ENCODE measurements at places on chromosomes 2 and 18.

DNA sequence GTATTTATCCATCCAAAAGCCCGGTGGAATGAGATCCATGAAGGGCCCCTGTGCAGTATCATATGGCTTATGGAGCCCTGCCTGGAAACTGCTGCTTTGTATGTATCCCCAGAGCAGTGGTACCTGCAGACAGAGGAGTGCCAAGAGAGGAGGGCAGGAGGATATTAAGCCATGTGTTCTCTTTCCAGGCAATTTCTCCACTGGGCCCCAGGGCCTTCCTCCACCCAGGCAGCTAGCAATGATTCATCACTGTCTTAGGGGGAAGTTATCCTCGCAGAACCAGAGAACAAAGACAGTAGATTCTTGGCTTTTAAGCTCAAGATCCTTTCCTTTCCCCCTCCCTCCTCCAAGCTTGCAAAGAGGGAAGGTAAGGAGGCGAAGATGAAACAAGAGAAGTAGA lies 98.1 kb downstream of the LRRC30 start:
- no peak for DNase-seq

GRCh38 chr2:118861731-118862130 lies 14.3 kb upstream of the EN1 start:
- no peak for DNase-seq

GRCh38 chr2:181046833-181047232 lies 66.4 kb downstream of the UBE2E3 start:
- DNase-seq: no peak

- no peak for DNase-seq
Measured at GRCh38 chr2:167697194-167697593, 550.2 kb downstream of the STK39 start.

- no peak for DNase-seq
Measured at GRCh38 chr2:109166811-109167210, 37.8 kb downstream of the SH3RF3 start.

DNA sequence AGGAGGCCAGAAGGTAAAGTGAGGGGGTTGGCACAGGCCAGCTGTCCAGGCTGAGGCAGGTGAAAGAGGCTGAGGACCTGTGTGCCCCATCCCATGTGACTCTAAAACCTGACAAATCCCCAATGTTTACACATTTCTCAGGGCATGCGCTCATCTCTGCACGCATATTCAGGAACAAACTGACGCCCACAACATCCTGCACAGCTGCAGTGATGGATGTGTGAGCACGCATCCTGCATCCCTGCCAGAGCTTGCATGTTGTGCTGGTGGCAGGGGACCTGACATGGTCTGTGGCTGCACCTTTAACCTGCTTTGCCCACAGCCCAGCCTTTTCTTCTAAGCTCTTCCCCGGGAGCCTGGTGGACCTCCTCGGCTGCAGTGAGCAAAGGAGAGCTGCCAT lies 83.1 kb downstream of the FBXO15 start:
- DNase-seq: no peak

DNA sequence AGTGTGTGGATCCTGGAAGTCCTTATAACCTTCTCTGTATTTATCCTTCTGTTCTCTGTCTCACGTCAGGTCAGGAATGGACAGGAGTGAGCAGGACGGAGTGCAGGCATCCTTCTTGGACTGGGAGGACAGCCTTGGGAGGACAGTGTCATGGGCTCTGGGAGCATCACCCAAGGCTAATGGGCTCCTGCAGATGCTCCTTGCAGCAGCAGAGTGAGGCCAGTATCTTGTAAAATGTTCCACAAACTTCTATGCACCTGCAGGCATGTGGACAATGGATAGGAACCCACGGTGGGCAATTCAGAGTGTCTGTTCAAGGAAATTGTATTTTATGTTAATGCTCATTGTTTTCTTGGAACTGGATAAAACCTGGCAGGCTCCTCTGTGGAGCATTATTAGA lies 176.2 kb downstream of the RNF144A start:
- DNase-seq: no peak

DNA sequence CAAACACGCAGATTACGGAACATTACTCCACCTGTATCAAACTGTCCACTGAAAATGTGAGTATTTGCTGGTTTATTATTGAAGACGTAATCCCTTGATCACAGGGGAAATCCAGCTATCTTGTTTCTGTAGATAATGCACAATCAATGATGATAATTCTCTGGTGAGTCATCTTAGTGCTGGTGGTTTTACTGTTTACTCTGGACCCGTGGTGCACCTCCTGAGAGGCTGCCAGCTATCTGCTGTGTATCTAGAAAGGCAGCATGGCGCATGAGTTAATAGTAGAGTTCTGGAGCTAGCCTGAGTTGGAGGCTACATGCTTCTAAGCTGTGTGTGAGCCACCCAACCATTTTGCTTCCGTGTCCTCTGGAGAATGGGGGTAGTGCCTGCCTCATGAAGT lies 6.5 kb downstream of the NCAPH start:
- DNase-seq: no peak

GRCh38 chr2:29811378-29811777 lies 110.0 kb downstream of the ALK start:
- DNase-seq: no peak

GRCh38 chr18:31199190-31199769 lies 36.6 kb upstream of the DSC1 start:
- no peak for DNase-seq

- no peak for DNase-seq
Measured at GRCh38 chr2:19872302-19872701, 29.5 kb downstream of the TTC32 start.

- no peak for DNase-seq
Measured at GRCh38 chr2:233707940-233708644, 4.6 kb upstream of the UGT1A5 start.

GRCh38 chr2:178111743-178112142 lies 494 bp upstream of the RBM45 start:
- no peak for DNase-seq

DNA sequence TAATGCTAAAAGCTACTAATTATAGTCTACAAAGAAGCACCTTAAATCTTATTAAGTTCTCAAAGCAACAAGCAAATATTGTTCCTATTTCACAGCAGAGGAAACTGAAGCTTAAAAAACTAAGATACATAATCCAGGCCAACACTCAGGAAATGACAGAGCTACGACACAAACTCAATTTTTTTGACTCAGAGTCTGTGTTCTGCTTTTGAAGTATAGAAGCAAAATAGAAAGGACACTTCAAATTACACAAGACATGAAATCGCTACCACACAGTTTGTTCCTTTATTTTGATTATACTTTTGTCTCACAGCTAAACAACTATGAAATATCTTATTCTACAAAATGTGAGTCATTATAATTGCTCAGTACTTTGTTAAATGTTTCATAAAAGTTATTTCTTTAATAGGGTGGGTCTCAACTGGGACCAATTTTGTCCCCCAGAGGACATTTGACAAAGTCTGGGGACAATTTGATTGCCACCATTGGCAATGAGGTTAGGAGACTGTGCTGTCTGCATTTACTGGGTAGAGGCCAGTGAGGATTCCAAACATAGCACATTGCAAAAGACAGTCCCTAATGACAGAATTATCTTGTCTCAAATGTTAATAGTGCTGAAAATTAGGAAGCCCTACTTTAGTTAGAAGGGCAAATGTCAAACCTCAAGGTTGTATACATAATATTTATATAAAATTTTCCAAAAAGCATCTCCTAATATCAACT lies 101.5 kb upstream of the GRB14 start:
- DNase-seq: no peak

GRCh38 chr2:73981081-73982001 lies 3.4 kb upstream of the TET3 start:
- DNase-seq: peak; percentile 69

- DNase-seq: no peak
Measured at GRCh38 chr2:101821828-101822458, 124.4 kb downstream of the MAP4K4 start.

DNA sequence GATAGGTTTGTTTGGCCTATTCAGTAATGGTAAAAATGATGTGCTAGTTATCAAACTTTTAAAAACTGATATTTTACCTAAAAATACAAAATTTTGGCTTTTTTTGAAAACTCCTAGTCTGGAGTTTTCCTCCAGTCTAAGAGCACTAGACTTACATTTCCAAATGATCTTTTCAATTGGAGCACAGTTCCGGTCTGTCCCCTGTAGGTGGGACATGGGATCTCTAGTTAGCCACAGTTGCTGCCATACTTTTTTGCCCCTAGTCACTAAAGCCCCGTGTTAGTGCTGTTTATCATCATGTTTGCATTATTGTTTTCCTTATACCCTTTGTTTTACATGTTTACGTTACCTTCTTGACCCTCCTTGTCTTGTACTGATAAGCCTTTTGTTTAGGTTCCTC lies 52.4 kb downstream of the RELCH start:
- no peak for DNase-seq

DNA sequence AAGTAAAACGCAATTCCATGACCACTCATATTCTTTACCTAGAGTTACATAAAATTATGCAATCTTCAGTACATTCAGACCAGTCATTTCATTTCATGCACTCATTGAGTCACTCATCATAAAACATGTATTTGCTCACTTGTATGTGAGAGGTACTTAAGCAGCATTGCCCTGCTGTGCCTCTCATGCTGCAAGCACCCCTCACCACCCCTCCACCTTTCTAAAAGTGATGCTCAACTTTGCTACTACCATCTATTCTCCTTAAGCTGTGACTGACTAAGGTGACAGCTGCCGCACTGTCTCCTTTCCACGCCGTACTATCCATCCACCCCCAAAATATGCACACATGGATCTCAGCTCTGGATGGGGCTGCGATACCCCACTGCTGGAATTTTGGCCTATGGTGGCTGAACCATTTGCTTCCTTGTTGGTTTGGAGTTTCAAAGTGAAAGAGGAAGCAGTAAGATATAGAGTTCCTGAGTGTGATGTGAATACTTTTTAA lies 7.2 kb downstream of the ARHGAP25 start:
- DNase-seq: no peak

DNA sequence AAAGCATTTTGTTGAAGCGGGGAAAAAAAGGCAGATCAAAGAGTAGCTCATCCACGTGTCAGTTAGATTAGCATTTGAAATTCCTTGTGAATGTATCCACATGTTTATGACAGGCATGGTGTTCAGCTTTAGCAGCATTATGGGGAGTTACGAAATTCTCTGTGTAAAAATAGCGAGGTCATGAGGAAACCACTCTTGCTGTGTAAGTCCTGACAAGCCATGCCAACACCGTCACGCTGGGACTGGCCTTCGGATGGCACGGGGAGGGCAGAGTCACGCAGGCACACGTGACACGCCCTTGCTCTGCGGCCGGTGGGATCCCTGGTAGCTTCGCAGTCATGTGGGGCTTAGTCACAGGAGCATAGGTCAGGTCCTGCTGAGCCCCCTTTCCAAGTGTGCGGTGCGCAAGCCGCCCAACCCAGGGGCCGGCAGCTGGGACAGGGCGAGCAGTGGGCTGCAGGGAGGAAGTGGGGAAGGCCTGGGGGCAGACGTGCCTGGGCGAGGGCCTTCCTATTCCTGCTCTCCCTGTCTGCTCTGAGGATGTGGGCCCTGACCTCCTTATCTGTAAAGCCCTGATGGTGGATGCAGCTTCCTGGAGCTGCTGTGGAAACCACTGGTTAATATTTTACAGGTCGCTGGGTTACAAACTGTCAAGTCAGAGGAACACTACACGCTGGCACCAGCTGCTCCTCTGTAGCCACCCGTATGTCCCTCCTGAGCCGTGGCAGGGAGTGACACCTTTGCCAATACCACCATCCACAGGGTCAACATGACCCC lies 18.0 kb downstream of the MBP start:
- DNase-seq: peak; percentile 21

GRCh38 chr18:13551305-13551603 lies 175.1 kb downstream of the FAM210A start:
- DNase-seq: no peak

GRCh38 chr2:207054521-207054920 lies 111.2 kb downstream of the KLF7 start:
- no peak for DNase-seq

GRCh38 chr2:161681046-161681445 lies 56.8 kb downstream of the SLC4A10 start:
- DNase-seq: no peak

- DNase-seq: peak; percentile 57
Measured at GRCh38 chr2:46230115-46230571, 67.1 kb upstream of the EPAS1 start.

GRCh38 chr2:673016-673415 lies 4.2 kb downstream of the TMEM18 start:
- no peak for DNase-seq

DNA sequence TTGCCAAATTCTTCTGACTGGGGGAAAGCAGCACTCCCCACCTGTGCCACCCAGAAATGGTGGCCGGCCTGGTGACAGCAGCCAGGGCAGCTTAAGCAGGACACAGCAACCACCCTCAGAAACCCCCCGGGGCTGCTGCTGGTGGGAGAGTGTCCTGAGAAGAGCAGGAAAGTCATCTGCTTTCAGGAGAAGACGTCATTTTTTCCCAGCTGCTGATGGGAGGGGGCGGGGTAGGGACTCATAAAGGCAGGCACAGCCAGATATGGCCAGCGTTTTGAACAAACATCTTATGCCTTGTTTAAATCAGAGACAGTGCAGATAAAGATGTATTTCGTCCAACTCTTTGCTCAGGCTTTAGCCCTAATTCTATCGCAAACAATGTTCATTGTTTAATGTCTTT lies 139.5 kb downstream of the LRRC30 start:
- DNase-seq: no peak

DNA sequence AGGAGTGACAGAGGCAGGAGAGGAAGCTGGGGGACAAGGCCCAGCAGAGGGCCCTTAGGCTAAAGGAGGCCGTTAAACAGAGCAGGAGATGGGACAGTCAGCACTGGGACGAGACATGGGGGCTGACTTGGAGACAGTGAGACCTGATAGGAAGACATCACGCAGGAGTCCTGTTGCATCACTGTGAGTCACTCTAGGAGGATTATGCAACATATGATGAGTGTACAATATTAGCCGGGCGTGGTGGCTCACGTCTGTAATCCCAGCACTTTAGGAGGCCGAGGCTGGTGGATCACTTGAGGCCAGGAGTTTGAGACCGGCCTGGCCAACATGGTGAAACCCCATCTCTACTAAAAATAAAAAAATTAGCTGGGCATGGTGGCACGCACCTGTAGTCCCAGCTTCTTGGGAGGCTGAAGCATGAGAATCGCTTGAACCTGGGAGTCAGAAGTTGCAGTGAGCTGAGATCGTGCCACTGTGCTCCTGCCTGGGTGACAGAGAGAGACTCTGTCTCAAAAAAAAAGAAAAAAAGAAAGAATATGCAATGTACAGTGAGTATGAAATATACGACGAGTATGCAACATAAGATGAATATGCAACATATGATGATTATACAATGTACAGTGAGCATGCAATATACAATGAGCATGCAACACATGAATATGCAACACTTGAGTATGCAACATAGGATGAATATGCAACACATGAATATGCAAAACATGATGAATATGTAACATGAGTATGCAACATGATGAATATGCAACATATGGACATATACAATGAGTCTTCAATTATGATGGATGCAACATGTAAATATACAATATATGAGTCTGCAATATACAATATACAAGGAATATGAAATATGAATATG lies 83.3 kb upstream of the ID2 start:
- no peak for DNase-seq

- DNase-seq: no peak
Measured at GRCh38 chr2:241108271-241109209, 6.5 kb upstream of the MTERF4 start.

Measured in T47D (cell line).